ENCODE measurements at places on chromosomes 13 and 19.

- H3K27me3 ChIP-seq, result no peaks in the 10 kb centered on the region
- no peak overlapping the region for H3K27ac ChIP-seq
- no peak for DNase-seq
- no peak overlapping the region for H3K4me3 ChIP-seq
- H3K36me3 ChIP-seq, result no peaks in the 10 kb centered on the region
Measured at GRCh38 chr13:42380420-42381164, 108.6 kb downstream of the AKAP11 start.

GRCh38 chr13:69202996-69203395 lies 904.6 kb upstream of the ATXN8OS start:
- H3K4me3 ChIP-seq, result no peak overlapping the region
- H3K4me1 ChIP-seq, result no peaks in the 10 kb centered on the region
- DNase-seq, result no peak
- no peaks in the 10 kb centered on the region for H3K36me3 ChIP-seq
- no peaks in the 10 kb centered on the region for H3K27me3 ChIP-seq
- H3K27ac ChIP-seq, result no peak overlapping the region

DNA sequence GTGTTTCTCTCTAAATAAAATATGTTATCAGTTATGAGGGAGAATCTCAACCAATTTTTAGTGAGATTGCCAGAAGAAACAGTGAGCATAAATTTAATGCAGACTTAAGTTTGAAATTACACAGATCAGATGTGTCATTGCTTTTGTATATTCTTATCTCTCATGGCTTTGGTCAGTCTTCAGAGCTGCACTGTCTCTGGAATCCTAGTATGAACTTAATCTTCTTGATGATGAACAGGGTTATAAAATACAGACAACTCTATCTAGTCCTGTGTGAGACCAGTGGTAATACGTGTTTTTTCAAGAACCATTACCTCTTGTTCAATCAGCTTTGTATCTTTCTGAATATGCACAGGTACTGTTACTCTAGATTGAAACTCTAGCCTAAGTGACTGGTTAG lies 528.0 kb downstream of the DACH1 start:
- H3K4me3 ChIP-seq, result no peak overlapping the region
- no peak for DNase-seq
- no peaks in the 10 kb centered on the region for H3K36me3 ChIP-seq
- H3K27me3 ChIP-seq, result no peaks in the 10 kb centered on the region
- no peak overlapping the region for H3K27ac ChIP-seq

DNA sequence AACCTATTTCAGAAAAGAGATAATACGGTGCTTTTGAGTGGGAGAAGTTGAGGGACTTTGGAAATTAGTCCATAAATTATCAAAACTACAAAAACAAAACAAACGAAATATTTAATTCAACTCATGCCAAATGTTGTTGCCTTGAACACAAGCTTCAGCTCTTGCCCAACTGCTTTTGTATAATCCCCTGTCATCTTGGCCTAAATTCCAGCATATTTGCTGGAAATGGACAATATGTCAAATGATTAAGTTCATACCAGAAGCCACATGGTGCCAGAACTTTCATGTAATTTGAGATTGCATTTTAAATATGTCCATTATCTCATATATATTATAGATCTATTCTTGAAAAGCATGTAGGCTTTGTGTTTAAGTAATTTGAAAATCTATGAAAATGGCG lies 373.7 kb upstream of the SLITRK6 start:
- no peaks in the 10 kb centered on the region for H3K4me1 ChIP-seq
- no peak overlapping the region for H3K27ac ChIP-seq
- no peak for DNase-seq

DNA sequence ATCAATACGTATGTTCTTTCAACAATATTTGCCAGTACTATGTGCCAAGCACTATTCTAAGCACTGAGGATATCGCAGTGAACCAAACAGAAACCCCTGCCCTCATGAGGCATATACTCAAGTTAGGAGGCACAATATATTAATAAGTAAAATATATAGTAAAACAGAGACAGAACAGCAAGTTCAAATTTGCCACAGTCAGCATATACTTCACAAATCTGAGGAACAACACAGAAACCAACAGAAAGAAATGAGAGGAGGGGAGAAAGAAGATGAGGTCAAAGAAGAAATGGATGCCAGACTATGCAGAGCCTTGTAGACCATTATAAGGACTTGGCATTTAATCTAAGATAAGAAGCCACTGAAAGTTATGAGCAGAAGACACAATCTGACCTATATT lies 59.9 kb downstream of the KATNAL1 start:
- no peaks in the 10 kb centered on the region for H3K36me3 ChIP-seq
- no peaks in the 10 kb centered on the region for H3K4me1 ChIP-seq
- DNase-seq, result no peak
- H3K27me3 ChIP-seq, result no peaks in the 10 kb centered on the region

GRCh38 chr13:76992548-76993001 lies 694 bp downstream of the CLN5 start:
- DNase-seq, result peak; percentile 58
- H3K27ac ChIP-seq, result peak overlapping the region; percentile 97
- peaks cover 9% of the 10 kb centered on the region for H3K36me3 ChIP-seq
- H3K27me3 ChIP-seq, result no peaks in the 10 kb centered on the region
- peak overlapping the region; percentile 60 for H3K4me3 ChIP-seq

GRCh38 chr13:71210861-71211260 lies 656.1 kb downstream of the DACH1 start:
- no peak for DNase-seq
- no peaks in the 10 kb centered on the region for H3K4me1 ChIP-seq
- no peak overlapping the region for H3K4me3 ChIP-seq
- no peaks in the 10 kb centered on the region for H3K27me3 ChIP-seq
- H3K27ac ChIP-seq, result no peak overlapping the region

DNA sequence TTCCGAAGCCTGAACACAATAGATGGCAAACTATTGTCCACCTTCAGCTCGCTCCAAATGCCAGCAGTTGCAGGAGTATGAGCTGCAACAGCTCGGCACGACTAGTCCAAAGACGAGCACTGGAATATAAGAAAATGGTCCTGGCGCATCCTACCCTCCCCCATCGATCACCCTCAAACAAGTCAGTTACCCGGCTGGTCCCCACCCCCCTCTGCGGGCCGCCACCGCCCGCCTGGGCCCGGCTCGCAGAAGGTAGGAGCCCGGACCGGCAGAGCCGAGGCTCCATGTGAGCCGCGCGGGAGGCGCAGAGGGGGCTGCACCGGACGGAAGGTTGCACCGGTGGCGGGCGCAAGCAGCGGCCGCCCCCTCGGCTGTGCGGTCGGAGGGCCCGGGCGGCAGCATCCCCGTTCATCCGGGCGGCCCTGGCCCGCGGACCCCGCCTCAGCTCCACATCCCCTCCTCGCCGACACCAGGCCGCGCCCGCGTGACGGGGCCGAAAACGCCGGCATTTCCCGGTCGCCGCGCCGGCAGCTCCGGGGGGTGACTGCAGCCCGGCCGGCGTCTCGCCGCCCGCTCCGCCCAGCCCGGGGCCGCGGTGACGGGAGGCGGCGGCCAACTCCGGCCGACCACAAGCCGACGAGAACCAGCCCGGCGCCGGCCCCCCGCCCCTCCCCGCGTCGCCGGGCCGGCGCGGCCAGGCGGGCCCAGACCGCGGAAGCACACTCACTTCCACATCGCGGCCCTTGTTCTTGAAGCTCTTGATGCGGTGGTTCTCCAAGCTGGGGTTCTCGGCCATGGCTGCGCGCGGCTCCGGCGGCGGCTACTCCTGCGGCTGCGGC lies 552 bp downstream of the KPNA3 start:
- H3K4me3 ChIP-seq, result peak overlapping the region; percentile 98
- H3K27ac ChIP-seq, result peak overlapping the region; percentile 98
- H3K27me3 ChIP-seq, result no peaks in the 10 kb centered on the region
- peak; percentile 93 for DNase-seq
- no peaks in the 10 kb centered on the region for H3K36me3 ChIP-seq
